ENCODE measurements at places on chromosomes 11 and 22. TPM values are rescaled to one million over a fixed set of nuclear protein-coding genes. Genes with fewer than 3 reads are reported as not detected.
A peak's percentile ranks its signal among the peaks of the same experiment; 100 is the strongest.

The ALX4 gene
- not detected for total RNA-seq

The RHOD gene
- not detected for total RNA-seq

The IRAG1 gene
- total RNA-seq: not detected

The B3GAT1 gene
- not detected for total RNA-seq

The TNKS1BP1 gene
- total RNA-seq: 18.4 TPM

The JAM3 gene
- 24.9 TPM for total RNA-seq

DNA sequence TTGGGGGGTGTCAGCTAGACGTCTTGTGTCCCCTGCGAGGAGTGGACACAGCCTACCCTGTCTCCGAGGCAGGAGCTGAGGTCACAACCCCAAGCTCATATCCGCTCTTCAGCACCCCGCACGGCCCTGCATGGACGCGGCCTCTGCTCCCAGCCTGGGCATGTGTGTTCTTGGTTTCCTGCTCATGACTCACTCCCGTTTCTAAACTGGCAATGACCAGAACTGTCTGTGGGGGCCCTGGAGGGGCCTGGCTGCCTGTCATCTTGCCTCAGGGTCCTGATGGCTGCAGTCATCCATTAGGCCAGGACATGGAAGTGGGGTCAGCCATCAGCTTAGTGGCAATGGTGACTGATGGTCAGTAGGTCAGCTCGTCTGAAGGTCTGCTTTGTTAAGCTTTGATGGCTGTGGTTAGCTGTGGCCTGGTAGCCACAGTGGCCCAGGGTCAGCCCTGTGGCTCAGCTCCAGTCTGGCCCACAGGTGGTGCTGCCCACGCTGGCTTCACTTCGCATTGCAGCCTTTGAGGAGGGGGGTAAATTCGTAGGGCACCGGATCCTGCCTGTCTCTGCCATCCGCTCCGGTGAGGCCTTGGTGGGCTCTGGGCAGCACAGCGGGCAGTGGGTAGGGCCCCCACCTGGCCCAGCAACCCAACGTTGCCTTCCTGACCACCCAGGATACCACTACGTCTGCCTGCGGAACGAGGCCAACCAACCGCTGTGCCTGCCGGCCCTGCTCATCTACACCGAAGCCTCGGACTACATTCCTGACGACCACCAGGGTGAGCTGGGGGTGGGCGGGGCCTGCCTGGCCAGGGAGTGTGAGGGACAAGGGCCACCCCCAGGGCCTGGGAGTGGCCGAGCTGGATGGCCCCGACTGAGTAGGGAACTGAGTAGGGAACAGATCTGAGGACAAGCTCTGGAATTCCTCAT, 12.0 kb downstream of the PLCB3 start:
- no peaks in the 10 kb centered on the region for H3K27me3 ChIP-seq
- peaks cover 14% of the 10 kb centered on the region for H3K36me3 ChIP-seq
- peaks cover 20% of the 10 kb centered on the region for H3K4me1 ChIP-seq
- DNase-seq: no peak
- no peak overlapping the region for H3K4me3 ChIP-seq
- no peak overlapping the region for H3K27ac ChIP-seq

DNA sequence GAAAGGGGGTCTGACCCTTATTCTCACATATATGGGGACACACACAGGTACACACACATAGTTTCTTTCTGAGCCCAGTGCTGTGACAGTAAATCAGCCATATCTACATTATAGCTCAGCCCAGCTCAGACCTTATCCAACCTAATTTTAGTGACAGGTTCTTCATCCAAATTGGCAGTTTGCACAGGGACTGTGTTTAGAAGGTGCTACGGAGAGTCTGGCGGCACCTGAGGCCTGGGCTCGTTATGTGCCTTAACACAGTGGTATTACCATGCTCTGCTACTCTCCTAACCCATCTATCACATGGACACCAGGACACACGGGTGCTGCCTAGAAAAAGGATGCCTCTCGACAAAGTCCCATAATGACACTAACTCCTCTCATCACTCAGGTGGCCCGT, 109.3 kb downstream of the GALNT18 start:
- H3K27ac ChIP-seq: no peak overlapping the region
- H3K36me3 ChIP-seq: no peaks in the 10 kb centered on the region
- H3K4me1 ChIP-seq: no peaks in the 10 kb centered on the region

GRCh38 chr11:130209128-130209932, 49.7 kb downstream of the ST14 start:
- H3K4me1 ChIP-seq: no peaks in the 10 kb centered on the region
- DNase-seq: no peak
- H3K27ac ChIP-seq: no peak overlapping the region
- peaks cover 3% of the 10 kb centered on the region for H3K27me3 ChIP-seq
- H3K36me3 ChIP-seq: no peaks in the 10 kb centered on the region

DNA sequence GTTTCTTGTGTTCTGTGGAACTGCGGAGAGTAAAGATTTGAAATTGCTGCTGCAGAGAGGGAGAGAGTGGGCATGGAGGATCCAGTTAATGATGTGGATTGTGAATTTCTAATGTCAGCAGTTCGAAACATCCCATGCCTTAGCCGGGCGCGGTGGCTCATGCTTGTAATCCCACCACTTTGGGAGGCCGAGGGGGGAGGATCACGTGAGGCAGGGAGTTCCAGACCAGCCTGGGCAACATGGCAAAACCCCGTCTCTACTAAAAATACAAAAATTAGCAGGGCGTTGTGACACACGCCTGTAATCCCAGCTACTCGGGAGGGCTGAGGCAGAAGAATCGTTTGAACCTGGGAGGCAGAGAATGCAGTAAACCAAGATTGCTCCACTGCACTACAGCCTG, 1.1 kb upstream of the CAVIN3 start:
- H3K4me1 ChIP-seq: peaks cover 39% of the 10 kb centered on the region
- peaks cover 34% of the 10 kb centered on the region for H3K27me3 ChIP-seq

GRCh38 chr22:36086629-36087254, 58.1 kb upstream of the RBFOX2 start:
- H3K4me1 ChIP-seq: no peaks in the 10 kb centered on the region
- no peak for DNase-seq
- no peak overlapping the region for H3K27ac ChIP-seq
- no peak overlapping the region for H3K4me3 ChIP-seq
- H3K27me3 ChIP-seq: no peaks in the 10 kb centered on the region

GRCh38 chr11:14625586-14626205, 17.9 kb upstream of the PDE3B start:
- DNase-seq: no peak
- peaks cover 61% of the 10 kb centered on the region for H3K4me1 ChIP-seq
- H3K36me3 ChIP-seq: peaks cover 57% of the 10 kb centered on the region

DNA sequence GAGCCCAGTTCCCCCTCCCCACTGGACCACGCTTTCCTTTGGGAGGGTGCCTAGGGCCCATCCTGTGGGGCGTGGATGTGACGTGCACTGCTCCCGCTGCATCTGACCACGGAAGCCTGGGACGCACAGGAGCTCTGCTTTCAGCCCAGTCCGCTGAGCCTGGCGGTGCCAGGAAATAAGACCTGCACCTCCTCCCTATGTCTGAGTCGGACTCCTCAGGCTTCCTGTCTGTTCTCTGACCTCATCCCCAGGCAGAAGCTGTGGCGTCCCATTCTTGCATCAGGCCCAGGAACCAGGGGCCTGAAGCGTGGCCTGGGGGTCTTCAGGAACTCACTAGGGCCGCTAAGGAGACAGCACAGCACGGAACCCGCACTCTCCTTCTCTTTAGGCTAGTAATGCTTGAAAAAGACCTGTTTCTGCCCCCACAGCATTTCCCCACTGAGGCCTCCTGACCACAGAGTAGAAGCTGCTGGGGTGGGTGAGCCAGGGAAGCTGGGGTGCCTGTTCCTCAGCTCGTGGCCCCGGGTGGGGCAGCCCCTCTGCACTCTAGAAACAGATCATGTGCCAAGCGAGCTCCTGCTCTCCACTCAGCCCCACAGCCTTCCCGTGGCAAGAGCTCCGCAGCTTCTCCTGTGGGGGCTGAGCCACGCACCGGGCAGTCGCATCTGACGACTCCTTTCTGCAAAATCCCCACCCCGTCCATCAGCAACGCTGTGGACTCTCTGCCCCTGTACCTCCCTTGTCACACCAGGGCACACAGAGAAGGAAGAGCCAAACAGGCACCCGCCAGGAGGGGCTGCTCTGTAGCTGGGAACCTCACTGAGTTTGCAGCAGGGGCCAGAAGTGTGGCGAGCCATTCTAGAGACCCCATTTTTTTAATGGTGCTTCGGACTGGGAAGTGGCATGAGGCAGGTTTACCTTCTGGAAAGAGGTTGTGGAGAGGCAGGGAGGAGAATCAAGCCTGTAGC, 22.6 kb downstream of the MOV10L1 start:
- no peaks in the 10 kb centered on the region for H3K27me3 ChIP-seq
- no peaks in the 10 kb centered on the region for H3K36me3 ChIP-seq
- peak; percentile 70 for DNase-seq
- peak overlapping the region; percentile 22 for H3K4me3 ChIP-seq
- peaks cover 20% of the 10 kb centered on the region for H3K4me1 ChIP-seq

DNA sequence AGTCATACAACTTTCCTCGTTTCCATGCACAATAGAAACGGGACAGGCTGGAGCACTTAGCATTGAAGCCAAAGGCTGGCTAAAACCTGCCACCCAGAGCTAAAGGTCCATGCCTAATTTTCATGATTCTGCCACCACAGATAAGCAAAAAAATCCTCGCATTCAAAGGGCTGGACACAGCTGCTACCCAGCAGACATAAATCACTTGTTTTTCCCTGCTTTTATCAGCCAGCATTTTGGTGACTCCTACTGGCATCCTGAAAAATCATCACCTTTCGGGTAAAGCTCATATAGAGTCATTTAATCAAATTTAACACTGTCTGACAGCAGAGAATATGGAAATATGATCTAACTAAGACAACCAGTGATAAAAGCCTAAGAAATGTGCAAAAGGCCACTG, 37.9 kb downstream of the ALG9 start:
- H3K4me1 ChIP-seq: peaks cover 32% of the 10 kb centered on the region
- no peaks in the 10 kb centered on the region for H3K27me3 ChIP-seq
- no peak overlapping the region for H3K4me3 ChIP-seq
- H3K27ac ChIP-seq: no peak overlapping the region
- H3K36me3 ChIP-seq: peaks cover 37% of the 10 kb centered on the region

DNA sequence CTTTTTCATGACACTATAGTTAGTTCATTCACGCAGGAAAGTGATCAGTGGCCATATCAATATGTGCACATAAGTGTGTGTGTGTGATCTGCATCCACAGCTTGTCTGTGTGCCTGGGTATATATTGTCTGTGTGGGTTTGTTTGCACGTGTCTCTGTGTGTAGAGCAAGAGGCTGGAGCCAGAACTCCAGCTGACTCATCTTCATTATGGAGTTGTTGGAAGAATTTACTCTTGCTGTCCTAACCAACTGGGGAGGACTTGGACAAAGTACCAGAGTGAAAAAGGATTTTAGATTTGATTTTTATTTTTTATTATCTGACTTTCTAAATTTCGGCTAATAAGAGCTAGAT, 63.9 kb downstream of the TP53I11 start:
- DNase-seq: no peak
- H3K27ac ChIP-seq: no peak overlapping the region
- no peak overlapping the region for H3K4me3 ChIP-seq
- H3K27me3 ChIP-seq: no peaks in the 10 kb centered on the region
- no peaks in the 10 kb centered on the region for H3K36me3 ChIP-seq
- H3K4me1 ChIP-seq: no peaks in the 10 kb centered on the region

GRCh38 chr11:60880643-60881282, 13.4 kb downstream of the ZP1 start:
- no peaks in the 10 kb centered on the region for H3K27me3 ChIP-seq
- H3K4me1 ChIP-seq: no peaks in the 10 kb centered on the region
- DNase-seq: no peak
- no peak overlapping the region for H3K27ac ChIP-seq

DNA sequence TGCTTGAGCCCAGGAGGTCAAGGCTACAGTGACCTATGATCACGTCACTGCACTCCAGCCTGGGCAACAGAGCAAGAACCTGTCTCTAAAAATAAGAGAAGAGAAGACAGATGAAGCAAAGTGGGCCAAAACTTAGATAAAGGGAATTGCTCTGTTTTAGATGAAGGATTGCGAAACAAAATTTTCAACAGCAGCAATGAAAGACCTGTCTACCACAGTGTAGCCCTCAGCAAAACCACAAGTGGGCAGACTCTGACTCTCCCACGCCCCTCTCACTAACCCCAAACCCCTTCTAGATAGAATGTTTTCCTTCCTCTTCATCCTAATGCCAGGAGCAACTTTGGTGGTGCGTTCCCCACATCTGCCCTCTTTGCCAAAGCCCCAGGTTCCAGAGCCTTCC, 105.6 kb upstream of the ALDH3B2 start:
- H3K36me3 ChIP-seq: no peaks in the 10 kb centered on the region
- peaks cover 10% of the 10 kb centered on the region for H3K27me3 ChIP-seq
- no peak overlapping the region for H3K27ac ChIP-seq
- DNase-seq: no peak

Data from activated CD8-positive, alpha-beta T cell treated with anti-CD3 and anti-CD28 coated beads for 36 hours (primary cell).